ENCODE measurements at places on chromosomes 3 and 15.

DNA sequence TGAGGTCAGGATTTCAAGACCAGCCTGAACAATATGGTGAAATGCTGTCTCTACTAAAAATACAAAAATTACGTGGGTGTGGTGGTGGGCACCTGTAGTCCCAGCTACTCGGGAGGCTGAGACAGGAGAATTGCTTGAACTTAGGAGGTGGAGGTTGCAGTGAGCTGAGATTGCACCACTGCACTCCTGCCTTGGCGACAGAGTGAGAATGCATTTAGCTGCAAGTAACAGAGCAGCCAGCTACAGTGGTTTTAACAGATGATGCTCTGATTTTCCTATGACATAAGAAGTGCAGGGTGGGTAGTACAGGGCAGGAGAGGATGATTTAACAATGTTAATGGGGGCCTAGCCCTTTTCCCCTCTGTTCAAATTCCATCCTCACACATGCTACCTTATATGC is 267.9 kb downstream of the RPLP1 start:
- no peak for DNase-seq

- no peak for DNase-seq
Measured at GRCh38 chr15:39508536-39508935, 72.3 kb upstream of the THBS1 start.

GRCh38 chr3:15726043-15726442 is 71.7 kb downstream of the ANKRD28 start:
- no peak for DNase-seq

GRCh38 chr15:31487811-31488436 is 161.3 kb downstream of the KLF13 start:
- peak; percentile 72 for DNase-seq

DNA sequence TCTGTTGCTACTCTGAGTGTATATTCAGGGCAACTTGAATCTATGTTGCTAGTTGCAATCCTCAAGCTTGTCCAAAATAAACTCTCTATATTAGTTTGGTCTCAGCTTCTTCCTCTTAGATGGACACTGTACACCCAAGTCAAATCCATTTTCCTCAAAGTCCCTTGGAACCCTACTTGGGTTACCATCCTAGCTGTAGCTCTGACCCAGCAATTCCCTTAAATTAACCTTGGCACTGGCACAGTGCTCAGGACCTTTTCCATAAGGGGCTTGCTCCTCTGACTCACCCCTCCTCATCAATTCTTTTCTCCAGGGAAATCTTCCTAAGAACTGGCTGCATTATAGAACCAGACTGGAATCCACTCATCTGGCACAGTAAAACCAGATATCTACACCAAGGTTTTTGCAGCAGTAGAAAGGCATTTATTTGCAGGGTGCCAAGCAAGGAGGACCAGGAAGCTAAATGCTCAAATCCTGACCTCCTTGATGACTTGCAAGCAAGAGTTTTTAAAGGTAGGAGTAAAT is 44.9 kb upstream of the B3GALNT1 start:
- DNase-seq: no peak

DNA sequence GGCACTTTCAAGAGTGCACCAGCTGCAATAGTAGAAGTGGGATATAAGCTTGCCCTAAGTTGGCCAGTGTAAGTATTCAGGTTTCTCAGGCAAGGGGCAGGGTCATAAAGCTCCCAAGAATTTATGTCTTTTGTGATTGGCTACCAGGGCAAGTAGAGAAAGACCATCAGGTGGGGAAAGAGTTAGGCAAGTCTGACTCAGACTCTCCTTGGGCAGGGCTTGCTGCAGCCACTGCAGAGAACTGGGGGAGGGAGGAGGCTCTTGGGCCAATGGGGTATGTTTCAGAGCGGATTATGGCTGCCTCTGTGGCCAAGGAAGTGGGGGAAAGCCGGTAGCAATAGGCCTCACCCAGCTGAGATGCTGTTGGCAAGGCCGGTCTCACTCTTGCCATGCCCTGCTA is 44.6 kb upstream of the SLC25A36 start:
- DNase-seq: no peak

GRCh38 chr3:143633816-143634215 is 214.5 kb downstream of the SLC9A9 start:
- no peak for DNase-seq

GRCh38 chr3:20324664-20325478 is 138.9 kb upstream of the SGO1 start:
- no peak for DNase-seq

DNA sequence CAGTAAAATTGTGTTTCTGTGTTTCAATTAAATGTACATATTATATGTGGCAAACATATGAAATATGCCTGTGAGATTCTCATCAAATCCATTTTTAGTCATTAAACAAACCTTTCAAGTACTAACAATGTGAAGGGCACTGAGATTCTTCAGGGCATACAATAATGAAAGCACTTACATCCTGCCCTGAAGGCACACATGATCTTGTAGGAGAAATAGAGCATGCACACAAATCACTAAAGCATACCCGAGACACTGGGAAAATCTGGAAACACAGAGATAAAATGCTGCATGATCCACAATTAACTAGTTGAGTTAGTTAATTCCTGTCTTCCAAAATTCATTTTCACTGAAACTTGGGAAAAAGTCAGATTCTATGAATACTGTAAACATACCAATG is 810.5 kb upstream of the NECTIN3 start:
- DNase-seq: no peak

GRCh38 chr3:157533298-157534070 is 30.3 kb upstream of the VEPH1 start:
- peak; percentile 52 for DNase-seq

GRCh38 chr3:14423197-14423743 is 20.9 kb downstream of the SLC6A6 start:
- no peak for DNase-seq

GRCh38 chr15:82858932-82859331 is 49.5 kb downstream of the WHAMM start:
- DNase-seq: no peak

GRCh38 chr15:48675436-48675835 is 29.9 kb upstream of the FBN1 start:
- no peak for DNase-seq

DNA sequence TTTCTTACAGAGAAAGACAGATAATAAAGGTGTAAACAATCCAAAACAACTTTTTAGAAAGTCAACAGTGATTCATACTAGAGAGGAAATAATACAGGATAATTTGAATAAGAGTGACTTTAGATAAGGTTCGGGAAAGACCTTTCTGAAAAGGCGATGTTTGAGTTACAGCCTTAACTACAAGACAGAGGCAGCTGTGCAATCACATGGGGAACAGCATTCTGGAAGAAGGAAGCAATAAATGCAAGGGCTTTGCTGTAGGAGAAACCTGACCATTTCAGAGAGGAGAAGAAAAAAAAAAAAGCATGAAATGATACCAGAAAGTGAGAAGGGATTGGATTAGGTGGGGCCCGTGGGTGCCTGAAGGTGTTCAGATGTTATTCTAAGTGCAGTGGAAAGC is 200.6 kb upstream of the ATP11B start:
- no peak for DNase-seq

- no peak for DNase-seq
Measured at GRCh38 chr3:55483196-55484095, 3.7 kb downstream of the WNT5A start.

DNA sequence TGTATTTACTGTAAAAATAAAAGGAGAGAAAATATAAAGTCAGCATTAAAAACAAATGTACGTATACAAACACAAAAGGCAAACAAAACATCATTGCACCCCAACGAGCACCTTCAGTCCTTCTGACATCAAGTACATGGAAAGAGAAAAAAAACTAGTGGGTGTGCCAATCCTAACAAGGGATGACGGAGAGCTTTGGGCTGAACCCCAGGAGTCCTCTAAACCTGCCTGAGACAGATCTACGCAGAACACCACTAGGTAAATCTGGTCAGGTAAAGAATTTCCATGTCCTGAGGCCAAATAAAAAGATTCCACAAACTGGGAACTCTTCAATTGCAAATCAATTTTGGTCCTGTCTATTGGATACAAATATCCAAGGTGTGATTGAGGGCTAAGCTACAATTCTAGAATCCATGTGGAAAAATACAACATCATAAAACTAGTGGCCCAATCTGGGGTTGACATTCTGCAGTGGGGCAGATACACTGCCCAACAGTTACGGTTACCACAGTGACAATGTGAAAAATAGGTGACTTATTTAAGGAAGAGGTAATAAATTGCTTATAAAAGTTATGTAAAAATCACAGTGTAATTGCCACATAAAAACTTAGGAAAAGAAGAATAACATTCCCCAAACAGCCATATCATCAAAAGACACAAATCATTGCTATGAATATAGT is 14.2 kb downstream of the IFT80 start:
- no peak for DNase-seq

DNA sequence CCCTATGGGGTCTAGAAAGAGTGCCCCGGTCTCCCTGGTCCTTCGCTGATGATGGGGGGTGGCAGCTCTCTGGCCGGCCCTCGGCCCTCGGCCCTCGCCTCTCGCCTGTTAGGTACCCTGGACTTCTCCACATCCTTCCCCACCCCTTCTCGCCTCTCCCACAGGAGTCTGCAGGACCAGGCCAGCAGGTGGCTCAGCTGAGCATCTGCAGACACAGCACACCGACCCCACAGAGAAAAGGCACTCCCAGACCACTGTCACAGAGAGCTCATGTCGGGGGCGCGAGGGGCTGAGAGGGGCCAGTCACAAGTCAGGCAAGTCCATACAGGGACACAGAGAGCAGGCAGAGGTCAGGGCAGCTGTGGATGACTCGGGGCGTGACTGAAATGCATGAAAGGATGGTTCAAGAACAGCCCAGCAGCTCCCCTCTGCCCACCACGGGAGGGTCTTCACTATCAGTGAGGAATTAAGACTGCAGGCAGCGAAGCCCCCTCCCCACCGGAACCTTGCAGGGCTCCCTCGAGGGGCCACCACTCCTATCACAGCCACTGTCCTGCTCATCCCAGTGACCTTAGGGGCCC is 181.7 kb upstream of the NSMCE3 start:
- DNase-seq: no peak

GRCh38 chr3:186225603-186226002 is 116.7 kb upstream of the ETV5 start:
- no peak for DNase-seq

- no peak for DNase-seq
Measured at GRCh38 chr15:24696842-24697241, 21.3 kb downstream of the NPAP1 start.

DNA sequence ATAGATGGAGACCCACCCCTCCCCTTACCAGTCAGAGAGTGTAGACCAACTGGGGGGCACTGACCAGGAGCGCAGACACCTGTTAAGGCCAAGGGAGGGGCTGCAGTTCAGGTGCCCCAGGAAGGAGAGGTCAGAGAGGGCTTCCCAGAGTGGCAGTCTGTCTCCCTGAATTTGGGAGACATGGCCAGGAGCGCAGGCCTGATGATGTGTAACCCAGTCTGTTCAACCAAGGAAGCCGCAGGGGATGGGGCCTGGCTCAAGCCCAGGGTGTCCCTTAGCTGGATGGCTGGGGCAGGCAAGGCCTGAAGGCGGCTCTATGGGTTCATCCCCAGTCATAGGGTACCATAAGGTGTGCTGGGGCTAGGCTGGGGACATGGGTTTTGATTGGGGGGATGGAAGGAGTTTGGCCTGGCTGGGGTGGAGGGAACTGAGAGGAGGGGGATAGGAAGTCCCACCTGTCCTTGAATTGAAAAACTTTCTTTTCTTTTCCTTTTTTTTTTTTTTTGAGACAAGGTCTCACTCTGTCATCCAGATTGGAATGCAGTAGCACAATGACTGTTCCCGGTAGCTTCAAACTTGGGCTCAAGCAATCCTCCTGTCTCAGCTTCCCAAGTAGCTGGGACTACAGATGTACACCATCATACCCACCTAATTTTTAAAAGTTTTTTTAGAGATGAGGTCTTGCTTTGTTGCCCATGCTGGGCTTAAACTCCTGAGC is 75.7 kb downstream of the SMAD6 start:
- no peak for DNase-seq

DNA sequence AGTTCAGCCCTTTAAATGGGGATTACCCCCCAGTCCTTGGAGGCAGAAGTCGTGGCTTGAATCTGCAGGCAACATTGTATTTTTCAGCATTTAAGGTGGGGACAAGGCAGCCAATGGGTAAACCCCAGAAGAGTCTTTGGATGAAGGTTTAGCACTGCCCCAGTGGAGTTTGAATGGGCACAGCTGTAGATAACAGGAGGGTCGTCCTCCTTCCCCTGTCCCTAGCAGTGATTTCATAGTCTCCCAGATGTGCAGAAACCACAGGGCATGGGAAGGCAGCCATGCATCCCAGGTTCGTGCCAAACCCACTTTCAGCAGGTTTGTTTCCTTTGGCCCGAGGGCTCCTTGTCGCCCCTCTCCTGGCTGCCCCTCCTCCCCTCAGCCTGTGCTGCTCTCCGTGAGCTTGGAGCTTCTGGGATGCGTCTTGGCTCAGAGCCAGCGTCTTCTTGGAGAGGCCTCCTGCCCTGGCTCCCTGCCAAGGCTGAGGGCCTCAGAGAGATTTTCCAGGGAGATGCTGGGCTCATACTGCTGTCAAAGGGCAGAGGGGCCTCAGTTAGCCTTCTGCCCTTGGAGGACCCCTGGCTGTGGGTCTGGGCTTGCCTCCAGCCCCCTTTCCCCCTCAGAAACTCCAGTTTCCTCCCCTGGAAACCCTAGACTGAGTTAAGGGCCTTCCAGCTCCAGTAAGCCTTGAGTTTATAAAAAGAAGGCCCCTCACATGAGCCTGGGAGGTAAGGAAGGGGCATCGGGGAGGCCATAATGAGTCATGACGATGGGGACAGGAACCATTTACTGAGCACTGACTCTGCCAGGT is 48.9 kb upstream of the POLG start:
- DNase-seq: no peak

DNA sequence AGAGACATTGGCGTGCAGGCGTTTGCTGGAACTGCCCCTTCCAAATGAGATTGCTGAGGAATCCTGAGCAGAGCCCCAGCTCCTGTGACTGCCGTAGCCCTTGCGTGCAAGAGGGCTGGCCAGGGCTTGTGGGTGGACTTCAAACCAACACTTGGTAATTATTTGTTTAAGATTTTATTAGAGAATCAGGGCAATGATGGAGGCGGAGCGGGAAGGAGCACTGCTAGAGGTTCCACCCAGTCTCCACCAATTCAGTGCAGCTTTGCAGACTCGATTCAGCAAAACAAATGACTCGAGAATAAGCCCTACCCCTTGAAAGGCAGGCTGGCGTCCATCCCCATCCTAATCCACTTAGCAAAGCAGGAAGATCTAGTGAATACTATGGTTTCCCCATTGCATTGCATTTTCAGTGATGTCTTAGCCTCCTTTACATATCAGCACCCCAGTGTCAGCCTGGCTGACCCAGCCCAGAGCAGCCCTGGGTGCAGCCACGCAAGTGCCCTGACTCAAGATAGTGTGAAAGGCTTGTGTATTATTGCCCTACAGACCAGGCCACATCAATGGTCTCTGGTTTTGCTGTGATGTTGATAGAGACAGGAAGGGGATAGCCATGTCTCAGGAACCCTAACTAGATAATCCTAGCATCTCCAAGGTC is 26.0 kb downstream of the GLDN start:
- no peak for DNase-seq

Data from hepatic stellate cell (primary cell).